H1 (cell line): ENCODE measurements at places on chromosomes 3 and 15. TPM values are rescaled to one million over a fixed set of nuclear protein-coding genes. Genes with fewer than 3 reads are reported as not detected.

PFN2 gene
- total RNA-seq = 175 and 178 TPM in 2 replicates

PLA2G4E gene
- not detected in 2 replicates for total RNA-seq

KCNH8 gene
- total RNA-seq = 2.1 and 2.4 TPM in 2 replicates

ESYT3 gene
- 7.0 and 7.3 TPM in 2 replicates for total RNA-seq

IGDCC3 gene
- 45.7 and 45.9 TPM in 2 replicates for total RNA-seq

DUOX2 gene
- total RNA-seq = not detected in 2 replicates

RARB gene
- total RNA-seq = 0.22 and 0.44 TPM in 2 replicates

ATP8B4 gene
- 0.24 and 0.57 TPM in 2 replicates for total RNA-seq

- H3K27me3 ChIP-seq = no peaks in the 10 kb centered on the region
- no peaks in the 10 kb centered on the region for H3K36me3 ChIP-seq
- DNase-seq = no peak
- H3K4me3 ChIP-seq = no peak overlapping the region
- H3K4me1 ChIP-seq = no peaks in the 10 kb centered on the region
Measured at GRCh38 chr3:136699271-136699828, 52.8 kb downstream of the STAG1 start.

GRCh38 chr15:58504674-58505234 lies 73.0 kb downstream of the LIPC start:
- DNase-seq = no peak
- H3K27ac ChIP-seq = no peak overlapping the region
- H3K27me3 ChIP-seq = no peaks in the 10 kb centered on the region
- no peaks in the 10 kb centered on the region for H3K36me3 ChIP-seq

DNA sequence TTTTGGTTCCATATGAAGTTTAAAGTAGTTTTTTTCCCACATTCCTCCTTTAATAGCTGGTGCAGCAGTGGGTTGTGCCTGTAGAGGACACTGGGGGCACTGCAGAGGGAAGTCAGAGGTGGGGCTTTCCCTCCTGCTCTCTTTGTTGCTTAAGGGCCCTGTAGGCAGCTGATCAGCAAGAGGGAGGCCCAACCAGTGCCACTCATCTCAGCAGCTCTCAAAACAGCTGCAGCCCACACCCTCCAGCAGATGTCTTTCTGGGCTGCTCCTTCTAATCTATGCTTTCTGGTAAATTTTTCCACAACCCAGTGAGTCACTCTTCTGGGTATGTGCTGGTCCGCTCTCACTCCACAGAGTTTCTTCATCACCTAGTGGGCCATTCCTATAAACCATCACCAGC lies 263.8 kb downstream of the FEZF2 start:
- no peak overlapping the region for H3K27ac ChIP-seq
- 0 out of 2 replicates have a peak, but pooled peaks cover 2% of the 10 kb centered on the region for H3K4me1 ChIP-seq
- no peaks in the 10 kb centered on the region for H3K36me3 ChIP-seq
- DNase-seq = no peak

GRCh38 chr3:154625756-154626155 lies 195.8 kb upstream of the GPR149 start:
- H3K4me1 ChIP-seq = no peaks in the 10 kb centered on the region
- H3K36me3 ChIP-seq = no peaks in the 10 kb centered on the region
- no peak overlapping the region for H3K27ac ChIP-seq
- no peak overlapping the region for H3K4me3 ChIP-seq

DNA sequence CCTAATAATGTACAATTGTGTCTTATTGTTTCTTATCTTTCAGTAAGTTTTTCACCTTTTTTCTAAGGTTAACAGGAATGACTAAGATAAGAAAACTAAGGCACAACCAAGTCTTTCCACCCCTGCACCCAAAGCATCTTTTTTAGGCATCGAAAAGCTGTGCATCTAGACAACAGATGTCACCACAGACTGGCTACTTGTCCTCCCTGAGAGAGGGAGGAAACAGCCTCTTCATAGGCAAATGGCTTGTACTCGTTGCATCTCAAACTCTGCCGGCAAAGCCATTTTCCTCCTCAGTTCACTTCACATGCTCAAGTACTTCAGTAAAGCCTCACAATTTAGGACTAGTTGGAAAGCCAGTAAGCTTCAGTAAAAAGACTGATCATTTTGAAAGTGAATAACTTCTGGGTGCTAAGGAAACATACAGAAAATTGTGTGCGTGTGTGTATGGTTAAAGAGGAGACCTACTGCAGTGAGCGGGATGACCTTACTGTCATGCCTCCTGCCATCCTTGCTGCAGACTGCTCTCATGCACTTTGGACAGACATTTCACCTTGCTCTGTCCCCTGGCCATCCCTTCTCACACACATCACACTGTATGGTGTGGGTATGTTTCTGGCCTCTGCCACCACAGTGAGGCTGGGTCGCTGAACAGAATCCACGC lies 36.5 kb upstream of the HACD2 start:
- no peak overlapping the region for H3K27ac ChIP-seq
- 0 out of 2 replicates have a peak, but pooled peaks cover 4% of the 10 kb centered on the region for H3K4me1 ChIP-seq
- no peaks in the 10 kb centered on the region for H3K27me3 ChIP-seq
- no peaks in the 10 kb centered on the region for H3K36me3 ChIP-seq
- no peak overlapping the region for H3K4me3 ChIP-seq

DNA sequence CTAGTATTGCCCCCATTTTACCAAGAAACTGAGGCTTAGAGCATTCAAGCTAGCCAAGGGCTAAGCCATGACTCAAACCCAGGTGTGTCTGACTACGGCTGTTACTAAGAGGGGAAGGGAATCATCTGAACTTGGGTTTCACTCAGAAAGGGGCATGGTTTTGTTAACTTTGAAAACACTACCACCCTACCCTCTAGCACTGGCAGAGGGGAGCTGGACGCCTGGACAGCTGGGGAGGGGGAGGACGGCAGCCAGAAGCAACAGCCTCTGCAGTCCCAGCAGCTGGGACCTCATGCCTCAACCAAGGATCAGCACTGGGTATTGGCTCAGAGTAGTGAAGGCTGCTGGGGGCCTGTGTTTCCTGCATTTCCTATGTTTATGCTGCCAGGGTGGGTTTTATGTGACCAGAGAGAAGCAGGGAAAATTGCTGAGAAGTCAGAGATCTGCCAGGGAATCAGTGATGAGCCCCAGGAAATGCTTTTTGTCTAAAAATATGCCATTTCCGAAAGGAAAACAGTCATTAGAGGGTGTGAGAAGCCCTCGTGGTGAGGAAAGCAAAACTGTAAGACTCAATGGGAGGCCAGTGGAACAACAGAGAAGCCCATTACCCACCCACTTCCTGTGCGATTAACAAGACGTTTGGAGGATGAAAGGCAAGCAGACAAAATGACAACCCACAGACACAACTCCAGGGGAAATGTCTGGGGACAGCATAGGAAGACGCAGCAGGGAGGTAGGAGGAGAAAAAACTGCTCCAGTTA lies 41.2 kb downstream of the LIPC start:
- H3K27me3 ChIP-seq = no peaks in the 10 kb centered on the region; the same call in 1 of the 2 replicates
- no peaks in the 10 kb centered on the region for H3K36me3 ChIP-seq
- H3K4me1 ChIP-seq = peaks cover 2% of the 10 kb centered on the region
- H3K27ac ChIP-seq = no peak overlapping the region
- DNase-seq = no peak

DNA sequence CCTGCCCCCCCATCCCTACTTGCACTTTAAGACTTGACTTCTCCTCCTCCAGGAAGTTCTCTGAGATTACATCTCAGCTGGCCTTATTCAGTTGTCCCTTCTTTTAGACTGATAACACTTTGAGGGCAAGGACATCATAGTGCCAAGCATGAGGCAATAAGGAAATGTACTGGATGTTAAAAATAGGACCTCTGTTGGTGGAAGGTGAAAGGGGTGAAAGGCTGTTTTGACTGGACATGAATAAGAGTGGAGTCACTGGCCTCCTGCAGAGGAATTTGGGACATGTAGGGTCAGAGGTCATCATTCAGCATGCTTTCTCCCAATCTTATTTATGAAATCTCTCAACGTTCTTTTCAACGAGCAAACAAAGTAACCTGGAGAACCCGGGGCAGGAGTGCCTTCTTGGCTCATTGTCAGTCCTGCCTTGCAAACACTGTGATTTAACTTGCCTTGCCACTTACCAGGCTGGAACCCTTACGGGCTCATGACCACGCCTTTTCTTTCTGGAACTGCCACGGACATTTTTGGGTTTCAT lies 38.6 kb downstream of the TRIM71 start:
- peaks cover 63% of the 10 kb centered on the region for H3K4me1 ChIP-seq
- H3K36me3 ChIP-seq = no peaks in the 10 kb centered on the region
- no peak for DNase-seq
- H3K27me3 ChIP-seq = no peaks in the 10 kb centered on the region
